ENCODE measurements at places on chromosomes 5 and 9.

DNA sequence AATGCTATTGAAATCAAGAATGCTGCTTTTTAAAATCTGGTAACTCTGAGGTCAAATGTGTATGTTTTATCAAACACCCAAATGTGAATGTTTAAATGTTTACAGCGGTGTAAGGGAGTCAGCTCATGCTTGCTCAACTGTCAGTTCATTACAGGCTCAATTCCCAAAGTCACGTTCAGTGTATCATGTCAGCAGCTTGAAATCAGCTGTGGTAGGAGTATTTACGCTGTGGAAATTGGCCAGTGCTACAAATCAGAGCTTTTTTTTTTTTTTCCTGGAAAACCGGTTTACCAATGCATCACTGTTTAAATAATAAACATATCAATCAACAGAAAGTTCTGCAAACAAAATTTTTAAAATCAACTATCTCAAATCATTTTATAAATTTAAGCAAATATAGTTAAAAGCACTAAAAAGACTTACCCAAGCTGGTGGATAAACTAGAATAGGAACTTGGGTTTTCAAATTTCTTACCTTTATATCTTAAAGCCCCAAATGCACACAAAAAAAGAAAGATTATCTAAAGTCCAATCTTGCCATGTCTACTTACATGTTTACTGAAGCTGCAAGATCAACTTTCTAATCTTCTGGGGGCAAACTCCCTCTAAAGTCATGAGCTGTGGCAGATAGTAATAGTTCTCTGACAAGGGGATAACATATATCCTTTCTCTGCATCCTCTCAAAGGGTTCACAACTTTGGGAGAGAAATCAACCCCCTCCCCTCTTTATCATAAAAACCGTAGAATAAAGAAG is 57.6 kb upstream of the GRAMD2B start:
- DNase-seq: no peak

DNA sequence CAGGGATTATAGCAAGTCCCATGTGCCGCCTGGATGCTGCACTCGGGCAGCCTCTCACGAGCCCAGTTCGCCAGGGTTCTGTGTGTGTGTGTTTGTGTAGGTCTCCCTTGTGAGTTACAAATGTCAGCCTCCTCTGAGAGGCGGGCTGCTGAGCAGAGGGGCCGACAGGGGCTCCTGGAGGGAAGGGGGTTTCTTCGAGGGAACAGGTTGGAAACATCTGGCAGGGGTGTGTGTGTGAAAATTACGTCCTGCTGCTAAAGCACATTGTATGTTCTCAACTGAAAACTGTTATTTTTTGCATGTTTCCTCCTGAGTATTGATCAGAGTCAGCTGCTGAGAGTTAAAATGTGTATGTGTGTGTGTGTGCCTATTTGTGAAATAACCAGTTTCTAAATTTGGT is 9.7 kb downstream of the GALNT10 start:
- no peak for DNase-seq

DNA sequence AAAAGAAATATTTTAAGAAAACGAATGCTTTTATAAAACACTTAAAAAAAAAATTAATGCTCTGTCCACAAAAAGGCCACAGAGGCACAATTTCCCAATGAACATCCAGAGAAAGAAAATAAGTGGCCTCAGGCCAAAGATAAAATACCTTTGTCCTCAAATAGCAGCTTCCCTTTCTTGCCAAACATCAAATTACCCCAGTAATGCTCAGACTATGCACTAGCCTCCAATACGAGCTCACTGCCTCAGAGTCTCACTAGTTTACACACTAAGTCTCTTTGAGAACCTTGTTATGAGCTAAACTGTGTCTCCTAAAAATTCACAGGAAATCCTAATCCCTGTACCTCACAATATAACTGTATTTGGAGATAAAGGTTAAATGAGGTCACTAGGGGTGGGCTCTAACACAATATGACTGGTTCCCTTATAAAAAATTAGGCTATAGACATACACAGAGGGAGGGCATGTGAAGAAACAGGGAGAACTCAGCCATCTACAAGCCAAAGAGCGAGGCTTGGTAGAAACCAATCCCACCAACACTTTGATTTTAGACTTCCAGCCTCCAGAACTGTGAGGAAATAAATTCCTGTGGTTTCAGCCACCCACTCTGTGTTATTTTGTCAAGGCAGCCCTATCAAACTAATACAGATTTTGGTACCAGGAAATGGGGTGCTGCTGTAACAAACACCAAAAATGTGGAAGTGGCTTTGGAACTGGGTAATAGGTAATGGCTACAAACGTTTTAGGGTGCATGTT is 4.4 kb downstream of the MPDZ start:
- DNase-seq: no peak

- no peak for DNase-seq
Measured at GRCh38 chr5:126849101-126849678, 72.3 kb downstream of the LMNB1 start.

DNA sequence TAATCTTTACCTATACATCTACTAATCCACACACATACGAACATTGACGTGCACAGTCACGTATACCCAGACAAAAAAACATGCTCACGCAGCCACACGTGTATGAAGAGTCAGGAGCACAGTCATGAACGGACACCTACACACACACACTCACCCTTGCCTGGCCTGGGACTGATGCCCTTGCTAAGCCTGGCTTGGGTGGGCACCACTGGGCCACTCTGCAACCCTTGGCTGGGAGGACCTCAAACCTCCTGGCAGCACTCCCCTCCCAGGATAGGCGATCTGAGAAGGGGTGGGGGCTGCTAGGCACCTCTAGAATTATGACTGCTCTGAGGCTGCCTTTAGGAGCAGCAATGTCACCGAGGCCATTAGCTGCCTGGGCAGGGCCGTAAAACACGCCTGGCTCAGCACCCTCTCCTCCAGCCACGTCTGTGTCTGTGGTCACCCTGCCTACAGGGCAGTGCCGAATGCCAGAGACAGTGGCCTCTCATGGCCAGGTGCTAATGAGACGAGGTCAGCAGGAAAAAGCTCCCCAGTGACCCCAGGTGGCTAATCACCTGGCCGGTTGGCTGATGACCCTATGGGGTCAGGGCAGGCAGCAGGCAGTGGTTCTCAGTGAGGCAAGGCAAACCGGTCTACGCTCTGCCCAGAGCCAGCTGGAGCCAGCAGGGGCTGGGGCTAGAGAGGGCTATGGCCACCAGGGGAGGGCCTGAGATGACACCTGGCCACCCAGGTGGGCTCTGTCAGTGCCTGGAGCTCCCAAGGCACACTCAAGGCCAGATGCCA is 33.7 kb upstream of the MVB12B start:
- DNase-seq: no peak

DNA sequence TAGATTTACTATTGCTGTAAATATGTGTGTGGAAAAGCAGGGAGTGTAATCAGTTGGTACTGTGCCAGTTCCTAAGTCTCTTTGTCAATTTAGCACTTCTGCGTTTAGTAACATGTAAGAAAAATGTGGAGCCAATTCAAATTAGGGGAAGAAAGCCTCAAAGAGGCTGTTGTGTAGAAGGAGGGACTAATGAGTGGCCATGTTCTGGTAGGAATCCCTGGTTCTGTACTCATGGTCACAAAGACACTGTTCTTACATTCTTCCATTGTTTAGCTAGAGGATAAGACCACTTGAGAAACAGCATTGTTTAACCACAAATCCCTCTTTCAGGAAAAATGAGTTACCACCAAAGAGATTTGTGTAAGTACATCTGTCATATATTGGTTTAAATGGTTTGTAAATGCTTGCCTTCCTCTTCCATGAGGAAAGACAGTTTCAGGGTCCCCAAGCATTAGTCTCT is 14.9 kb downstream of the ARHGEF28 start:
- no peak for DNase-seq

DNA sequence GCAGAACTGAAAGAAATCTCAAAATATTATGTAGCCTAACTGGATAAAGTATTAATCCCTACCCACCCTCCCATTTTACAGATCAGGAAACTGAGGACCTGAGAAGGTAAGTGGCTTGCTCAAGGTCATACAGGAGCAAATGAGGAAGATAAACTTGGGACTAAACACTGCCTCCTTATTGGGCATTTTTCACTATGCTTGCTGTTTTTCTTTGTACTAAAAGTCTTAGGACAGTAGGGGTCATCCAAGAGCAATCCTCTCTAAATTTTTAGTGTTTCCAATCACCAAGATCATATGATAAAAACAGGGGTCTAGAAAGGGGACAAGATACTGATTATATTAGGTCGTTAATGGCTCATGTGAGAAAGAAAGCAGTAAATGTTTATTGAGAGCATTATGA is 80.8 kb downstream of the RORB start:
- DNase-seq: no peak

DNA sequence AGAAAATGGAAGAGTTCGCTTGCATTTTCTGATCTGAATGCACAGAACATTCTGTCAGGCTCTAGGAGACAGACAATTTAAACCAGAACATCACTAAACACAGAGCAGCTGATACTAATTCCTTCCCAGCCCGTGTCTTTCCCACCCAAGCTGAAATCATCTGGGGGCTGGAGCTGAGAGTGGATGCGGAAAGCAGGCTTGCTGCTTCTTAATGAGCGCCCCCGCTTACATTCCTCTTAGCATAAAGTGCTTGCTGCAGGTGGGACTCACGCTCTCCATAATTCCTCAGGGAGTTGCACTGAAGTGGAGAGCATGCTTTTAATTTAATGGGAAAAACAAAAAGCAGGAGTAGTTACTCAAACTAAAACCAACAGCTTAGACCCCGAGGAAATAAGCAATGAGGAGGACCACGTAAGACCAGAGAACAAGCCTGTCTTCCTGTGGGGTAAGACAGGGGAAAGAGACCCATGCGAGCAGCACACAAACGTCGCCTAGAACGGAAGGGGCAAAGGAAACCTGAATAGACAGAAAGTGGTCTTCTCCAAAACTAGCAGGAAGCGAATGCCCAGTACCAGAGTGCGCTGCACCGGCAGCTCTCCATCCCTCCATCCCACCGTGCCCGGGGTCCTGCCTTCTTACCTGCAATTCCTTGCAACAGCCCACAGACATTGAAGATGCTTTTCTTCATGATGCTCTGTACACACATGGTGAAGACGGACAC is 139.3 kb downstream of the LHFPL2 start:
- DNase-seq: no peak

DNA sequence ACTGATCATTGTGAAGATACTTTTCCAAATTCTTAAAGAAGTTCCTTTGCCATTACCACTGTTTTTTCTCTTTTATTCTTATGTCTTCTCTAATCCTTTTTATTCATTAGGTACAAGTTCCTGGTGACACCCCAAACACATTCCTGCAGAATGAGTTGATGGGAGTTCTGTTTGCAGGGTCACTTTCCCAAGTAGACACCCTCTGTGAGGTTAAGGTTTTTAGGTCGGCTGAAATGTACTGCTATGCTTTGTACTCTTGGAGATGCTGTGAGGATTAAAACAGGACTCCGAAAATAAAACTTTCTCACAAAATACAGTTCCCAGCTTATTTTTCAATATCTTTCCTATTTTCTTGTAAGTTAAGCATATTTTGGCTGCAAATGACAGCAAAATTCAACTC is 143.3 kb upstream of the TLE4 start:
- no peak for DNase-seq

- DNase-seq: no peak
Measured at GRCh38 chr5:35246411-35246810, 16.1 kb upstream of the PRLR start.

DNA sequence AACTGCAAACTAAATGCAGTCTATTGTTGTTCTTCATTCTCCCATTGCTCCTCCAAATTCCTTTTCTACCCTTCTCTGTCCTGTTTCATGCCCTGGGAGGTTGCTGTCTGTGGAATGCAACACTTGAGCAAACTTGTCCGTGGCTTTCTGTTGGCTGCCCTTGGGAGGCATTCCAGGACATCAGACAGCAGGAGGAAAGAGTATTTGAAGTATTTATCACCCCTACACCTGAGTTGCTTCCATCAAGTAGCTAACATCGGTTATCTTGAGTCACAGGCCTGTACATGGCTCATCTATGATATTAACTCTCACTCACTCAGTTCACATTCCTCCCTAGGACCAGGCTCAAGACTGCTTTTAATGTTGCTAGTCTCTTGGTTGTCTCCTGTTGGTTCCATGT is 803.4 kb upstream of the CDH6 start:
- no peak for DNase-seq

- no peak for DNase-seq
Measured at GRCh38 chr5:142929587-142929986, 159.4 kb downstream of the ARHGAP26 start.

DNA sequence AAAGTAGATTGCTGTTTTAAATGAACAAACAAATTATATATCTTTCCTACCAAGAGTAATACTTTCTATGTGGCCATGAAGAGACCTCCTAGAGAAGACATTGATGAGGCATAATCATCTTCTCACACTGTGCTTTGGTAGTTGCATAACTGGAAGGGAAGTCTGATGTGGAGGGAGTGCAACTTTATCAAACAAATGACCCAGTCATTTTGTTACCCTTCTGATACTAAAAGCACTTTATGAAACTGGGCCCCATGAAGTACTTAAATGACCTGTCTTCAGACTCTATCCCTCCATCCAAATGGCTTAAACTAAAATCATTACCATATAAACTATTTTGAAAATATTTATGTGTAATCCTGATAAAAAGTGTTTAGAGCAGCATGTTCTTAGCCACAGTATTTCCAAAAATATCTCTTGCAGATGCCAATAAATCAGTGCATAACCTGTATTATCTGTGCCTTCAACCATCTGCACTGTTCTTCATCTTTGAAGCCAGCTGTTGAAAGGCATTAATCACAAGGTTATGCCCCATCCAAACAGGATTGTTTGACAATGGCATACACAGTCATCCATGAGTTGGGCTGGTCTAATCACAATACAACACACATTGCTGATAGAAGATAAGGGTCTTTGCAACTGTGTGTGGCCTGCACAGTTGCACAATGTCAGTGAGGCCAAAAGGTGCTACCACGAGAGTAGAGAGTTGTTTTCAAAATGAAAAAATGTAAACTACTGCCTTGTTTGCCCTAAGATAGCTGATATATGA is 31.9 kb upstream of the MIER3 start:
- DNase-seq: no peak

- no peak for DNase-seq
Measured at GRCh38 chr9:136075134-136075841, 19.8 kb downstream of the NACC2 start.

DNA sequence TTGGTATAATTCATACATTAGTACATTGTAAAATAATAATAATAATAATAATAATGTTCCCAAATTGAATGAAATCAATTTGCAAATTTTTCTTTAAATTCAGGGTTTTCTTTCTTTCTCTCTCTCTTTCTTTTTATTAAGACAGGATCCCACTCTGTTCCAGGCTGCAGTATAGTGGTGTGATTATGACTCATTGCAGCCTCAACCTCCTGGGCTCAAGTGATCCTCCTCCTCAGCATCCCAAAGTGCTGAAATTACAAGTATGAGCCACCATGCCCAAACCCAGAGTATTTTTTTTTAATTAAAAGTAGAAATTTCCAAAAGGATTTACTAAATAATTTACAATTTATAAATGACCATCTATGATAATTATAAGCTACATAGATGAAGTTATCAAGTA is 117.7 kb downstream of the HOMER1 start:
- DNase-seq: no peak

- DNase-seq: no peak
Measured at GRCh38 chr5:134086225-134086942, 28.1 kb upstream of the TCF7 start.

GRCh38 chr5:108687595-108688200 is 60.0 kb upstream of the FER start:
- no peak for DNase-seq

- no peak for DNase-seq
Measured at GRCh38 chr9:89138463-89139390, 39.9 kb downstream of the SHC3 start.

GRCh38 chr5:140294753-140295152 is 8.1 kb downstream of the PFDN1 start:
- DNase-seq: no peak
